A172 (cell line): ENCODE measurements at places on chromosomes 6 and 20. TPM values are rescaled to one million over a fixed set of nuclear protein-coding genes. Genes with fewer than 3 reads are reported as not detected.

CLIC5 gene
- not detected in 2 replicates for total RNA-seq

SPATS1 gene
- not detected in 2 replicates for total RNA-seq

TRPC4AP gene
- total RNA-seq: 48.6 and 51.8 TPM in 2 replicates

POLR1C gene
- 46.0 and 50.1 TPM in 2 replicates for total RNA-seq

DPPA5 gene
- not detected in 2 replicates for total RNA-seq

ELOVL4 gene
- total RNA-seq: 2.4 and 3.6 TPM in 2 replicates

EEF1A1 gene
- 8,683 and 8,714 TPM in 2 replicates for total RNA-seq

MUC21 gene
- total RNA-seq: not detected in 2 replicates

MGME1 gene
- 17.4 and 19.3 TPM in 2 replicates for total RNA-seq

MEP1A gene
- not detected in 2 replicates for total RNA-seq

HAO1 gene
- total RNA-seq: not detected in 2 replicates

CYP21A2 gene
- total RNA-seq: 0.05 TPM in 1 of 2 replicates, not detected in the other

ABHD16B gene
- not detected in 2 replicates for total RNA-seq

ARMH2 gene
- not detected in 2 replicates for total RNA-seq

SMOC2 gene
- total RNA-seq: not detected in 2 replicates

PGC gene
- not detected in 2 replicates for total RNA-seq

SLC17A2 gene
- total RNA-seq: not detected in 2 replicates

KCNK5 gene
- not detected in 2 replicates for total RNA-seq

TTLL9 gene
- 0.12 and 0.24 TPM in 2 replicates for total RNA-seq

C6orf163 gene
- 0.31 and 0.72 TPM in 2 replicates for total RNA-seq

RSPH4A gene
- total RNA-seq: not detected in 2 replicates

FOXA2 gene
- 1.2 and 2.2 TPM in 2 replicates for total RNA-seq

GCLC gene
- total RNA-seq: 13.1 and 14.7 TPM in 2 replicates

SH3BGRL2 gene
- 1.2 and 2.3 TPM in 2 replicates for total RNA-seq

TRIM40 gene
- not detected in 2 replicates for total RNA-seq

PTK6 gene
- 2.0 and 2.4 TPM in 2 replicates for total RNA-seq

NDUFAF5 gene
- 38.8 and 62.8 TPM in 2 replicates for total RNA-seq

SLC24A3 gene
- not detected in 2 replicates for total RNA-seq

ENPP1 gene
- 5.0 and 5.6 TPM in 2 replicates for total RNA-seq

BANF2 gene
- total RNA-seq: not detected in 2 replicates
